ENCODE measurements at places on chromosomes 5 and 9.

DNA sequence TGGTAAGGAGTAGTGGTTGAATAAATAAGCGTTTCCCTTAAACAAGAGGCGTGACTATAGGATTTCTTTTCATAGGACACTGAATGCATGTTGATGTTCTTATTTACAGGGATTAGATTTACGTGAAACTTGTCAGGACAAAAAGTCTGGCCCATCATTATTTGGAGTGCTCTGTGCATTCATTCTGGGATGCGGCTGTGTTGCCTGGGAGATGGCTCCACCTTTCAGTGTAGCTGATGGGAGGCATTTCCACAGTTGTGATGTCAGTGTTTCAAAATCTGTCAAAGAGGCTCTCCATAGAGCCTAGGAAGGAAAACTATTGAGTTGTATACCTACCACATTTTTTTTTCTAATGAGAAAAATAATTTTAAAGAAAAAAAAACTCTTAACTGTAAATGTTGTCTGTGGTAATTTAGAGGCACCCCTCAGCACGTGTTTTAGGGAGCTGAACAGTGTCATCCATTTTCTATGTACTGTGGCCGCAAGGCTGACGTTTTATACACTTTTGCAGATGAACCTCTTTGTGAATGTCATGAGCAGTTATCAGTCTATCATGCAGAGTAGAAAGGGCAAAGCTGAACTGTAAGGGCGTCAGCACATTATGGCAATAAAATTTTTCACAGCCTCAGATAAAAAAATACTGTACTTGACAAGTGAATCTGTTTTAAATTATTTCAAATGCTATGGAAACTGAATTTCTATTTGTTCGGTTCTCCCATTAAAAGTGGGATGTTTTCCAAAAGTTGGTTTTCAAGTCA is 202.7 kb downstream of the PBX3 start:
- DNase-seq = no peak

DNA sequence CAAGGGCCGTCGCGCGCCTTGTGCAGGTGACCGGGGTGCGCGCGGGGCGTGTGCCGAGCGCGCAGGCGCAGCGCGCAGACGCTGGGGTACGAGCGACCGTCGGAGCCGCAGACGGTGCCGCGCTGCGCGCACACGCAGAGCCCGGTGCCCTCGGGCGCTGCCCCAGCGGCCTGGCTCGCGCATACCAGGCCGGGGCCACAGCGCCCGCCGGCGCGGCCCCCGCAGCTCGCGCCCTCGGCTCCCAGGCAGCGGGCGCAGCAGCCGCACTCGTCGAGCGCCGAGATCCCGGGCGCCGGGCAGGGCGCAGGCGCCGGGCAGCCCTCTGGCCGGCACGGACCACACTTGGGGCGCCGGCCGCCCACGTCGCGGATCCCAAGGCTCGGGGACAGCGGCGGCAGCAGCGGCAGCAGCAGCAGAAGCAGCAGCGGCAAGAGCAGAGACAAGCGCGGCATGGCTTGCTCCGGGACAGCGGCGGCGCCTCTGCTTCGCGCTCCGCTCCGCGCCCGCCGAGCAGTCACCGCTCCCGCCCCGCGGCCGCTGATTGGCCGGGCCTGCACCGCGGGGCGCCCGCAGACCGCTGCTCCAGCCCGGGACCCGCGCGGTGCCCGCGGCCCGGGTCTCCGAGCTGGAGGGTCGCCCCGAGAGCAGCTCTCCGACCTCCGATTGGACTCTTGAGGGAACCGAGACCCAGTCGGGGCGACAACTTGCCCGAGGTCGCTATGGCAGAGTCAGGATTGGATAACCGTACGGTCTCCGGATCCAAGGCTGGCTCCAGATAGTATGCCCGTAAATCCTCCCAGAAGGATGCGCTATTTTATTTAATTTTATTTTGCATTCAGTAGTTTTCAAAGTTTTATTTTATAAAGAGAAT is at the start of gene IGFBPL1:
IGFBPL1 (minus strand) TSS at position 482 of the 871 bp plus-strand sequence; CDS start at position 452, 30 bp downstream.
- DNase-seq = no peak

- DNase-seq = no peak
Measured at GRCh38 chr9:134752471-134753168, 111.0 kb downstream of the COL5A1 start.

DNA sequence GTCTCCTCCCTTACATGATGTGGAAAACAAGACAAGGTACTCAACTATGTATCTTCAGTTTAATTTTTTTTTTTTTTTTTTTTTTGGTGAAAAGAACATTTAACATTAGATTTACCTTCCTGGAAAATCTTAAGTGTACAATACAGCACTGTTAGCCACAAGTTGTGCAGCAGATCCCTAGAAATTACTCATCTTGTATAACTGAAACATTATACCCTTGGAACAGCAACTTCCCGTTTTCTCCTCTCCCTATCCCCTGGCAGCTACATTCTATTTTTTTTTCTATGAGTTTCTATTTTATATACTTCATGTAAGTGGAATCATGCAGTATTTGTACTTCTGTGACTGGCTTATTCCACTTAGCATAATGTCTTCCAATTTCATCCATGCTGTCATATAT is 421.9 kb upstream of the FTMT start:
- no peak for DNase-seq

DNA sequence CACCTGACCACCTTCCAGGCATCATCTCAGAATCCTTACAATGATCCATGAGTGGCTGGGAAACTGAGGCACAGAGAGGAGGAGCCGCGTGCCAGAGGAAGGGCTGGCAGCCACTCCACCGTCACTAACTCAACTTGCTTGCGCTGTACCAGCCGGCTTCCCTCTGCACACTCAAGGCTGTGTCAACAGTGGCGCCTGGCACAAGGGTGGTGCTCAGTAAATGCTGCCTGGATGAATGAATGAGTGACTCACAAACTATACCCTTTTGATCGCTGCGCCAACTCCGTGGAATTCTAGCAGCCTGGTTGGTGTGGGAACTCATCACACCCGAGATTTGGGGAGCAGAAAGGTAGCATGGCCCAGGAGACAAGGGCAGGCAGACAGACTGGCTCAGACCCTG is 21.9 kb downstream of the PRRX2 start:
- DNase-seq = no peak

DNA sequence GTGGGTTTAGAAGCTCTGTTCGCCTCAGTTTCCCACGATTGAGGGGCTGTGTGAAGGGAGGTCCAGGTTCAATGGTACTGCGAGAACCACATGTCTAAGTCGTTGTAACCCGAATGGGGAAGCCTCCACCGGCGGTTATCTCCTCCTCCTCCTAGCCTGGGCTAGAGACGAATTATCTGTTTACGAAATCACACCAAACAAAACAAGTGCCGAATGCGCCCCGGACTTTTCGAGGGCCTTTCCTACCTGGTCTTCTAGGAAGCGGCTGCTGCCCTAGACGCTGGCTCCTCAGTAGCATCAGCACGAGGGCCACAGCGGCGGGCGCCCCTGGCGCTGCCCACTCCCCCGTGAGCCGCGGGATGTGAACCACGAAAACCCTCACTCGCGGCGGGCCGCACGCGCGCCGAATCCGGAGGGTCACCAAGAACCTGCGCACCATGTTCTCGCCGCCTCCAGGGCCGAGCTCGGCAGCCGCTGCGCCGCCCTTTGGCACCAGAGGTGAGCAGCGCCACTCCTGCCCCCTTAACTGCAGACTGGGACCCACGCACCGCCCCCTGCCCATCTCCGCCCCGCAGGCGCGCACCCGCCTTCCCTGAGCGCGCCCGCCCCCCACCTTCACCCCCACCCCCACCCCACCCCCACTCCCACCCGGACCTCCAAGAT is at the start of gene CDKN2A:
CDKN2A (minus strand) TSS at position 500 of the 663 bp plus-strand sequence.
- peak; percentile 64 for DNase-seq

GRCh38 chr5:120624021-120624563 is 160.0 kb downstream of the PRR16 start:
- no peak for DNase-seq

GRCh38 chr5:145697251-145697990 is 137.7 kb downstream of the PRELID2 start:
- DNase-seq = peak; percentile 37
